ENCODE measurements at places on chromosomes 2 and 18.

DNA sequence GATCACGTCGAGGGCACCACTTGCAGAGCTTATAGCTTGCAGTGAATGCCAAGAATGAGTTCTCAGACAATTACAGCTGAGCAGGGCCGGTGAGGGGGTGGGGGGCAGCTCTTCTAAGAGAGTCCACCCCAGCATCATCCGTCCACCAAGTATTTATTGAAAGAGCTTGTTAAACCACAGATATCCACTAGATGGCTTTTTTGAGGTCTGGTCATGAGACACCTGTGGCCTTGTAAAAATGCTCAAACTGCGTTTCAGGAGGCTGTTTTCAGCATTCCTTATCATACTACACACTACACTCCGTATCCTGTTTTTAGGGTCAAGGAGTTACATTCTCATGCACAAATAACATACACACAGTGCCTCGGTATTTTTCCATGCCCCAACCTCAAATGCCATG is 51.5 kb downstream of the DNAJC10 start:
- no peak for DNase-seq

DNA sequence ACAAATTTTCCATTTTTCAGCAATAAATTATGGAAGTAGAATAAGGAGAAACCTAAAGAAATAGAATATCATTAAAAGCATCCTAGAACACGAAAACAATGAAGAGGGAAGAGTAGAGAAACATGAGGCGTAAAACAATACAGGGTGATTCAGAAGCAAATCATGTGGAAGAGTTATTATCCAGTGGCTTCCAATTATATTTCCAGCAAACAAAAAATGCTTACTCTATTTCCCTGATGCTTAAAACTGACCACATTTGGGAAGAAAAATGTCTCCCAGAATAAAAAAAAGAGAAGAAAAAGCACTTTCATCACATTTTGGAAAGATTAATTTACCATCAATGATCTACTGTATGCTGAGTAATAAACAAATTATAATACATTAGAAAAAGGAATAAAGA is 192.6 kb downstream of the CD226 start:
- no peak for DNase-seq

DNA sequence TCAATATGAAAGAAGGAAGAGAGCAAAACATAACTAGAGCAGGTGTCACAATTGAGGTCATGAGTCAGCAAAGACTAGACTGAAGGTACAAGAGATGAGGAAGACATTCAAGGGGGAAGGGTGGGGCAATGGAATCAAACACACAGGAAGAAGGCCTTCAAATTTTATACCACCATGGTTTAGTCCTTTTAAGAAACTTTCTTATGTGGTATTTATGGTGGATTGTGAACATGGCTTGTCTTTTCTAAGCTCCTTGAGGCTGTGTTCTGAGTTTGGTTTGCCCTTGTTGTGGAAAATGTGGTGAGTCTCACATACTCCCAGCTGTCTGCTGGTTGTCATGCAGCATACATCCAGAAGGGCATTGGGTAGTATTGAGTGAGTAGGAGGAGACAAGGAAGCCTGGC is 62.1 kb downstream of the NABP1 start:
- DNase-seq, result no peak

DNA sequence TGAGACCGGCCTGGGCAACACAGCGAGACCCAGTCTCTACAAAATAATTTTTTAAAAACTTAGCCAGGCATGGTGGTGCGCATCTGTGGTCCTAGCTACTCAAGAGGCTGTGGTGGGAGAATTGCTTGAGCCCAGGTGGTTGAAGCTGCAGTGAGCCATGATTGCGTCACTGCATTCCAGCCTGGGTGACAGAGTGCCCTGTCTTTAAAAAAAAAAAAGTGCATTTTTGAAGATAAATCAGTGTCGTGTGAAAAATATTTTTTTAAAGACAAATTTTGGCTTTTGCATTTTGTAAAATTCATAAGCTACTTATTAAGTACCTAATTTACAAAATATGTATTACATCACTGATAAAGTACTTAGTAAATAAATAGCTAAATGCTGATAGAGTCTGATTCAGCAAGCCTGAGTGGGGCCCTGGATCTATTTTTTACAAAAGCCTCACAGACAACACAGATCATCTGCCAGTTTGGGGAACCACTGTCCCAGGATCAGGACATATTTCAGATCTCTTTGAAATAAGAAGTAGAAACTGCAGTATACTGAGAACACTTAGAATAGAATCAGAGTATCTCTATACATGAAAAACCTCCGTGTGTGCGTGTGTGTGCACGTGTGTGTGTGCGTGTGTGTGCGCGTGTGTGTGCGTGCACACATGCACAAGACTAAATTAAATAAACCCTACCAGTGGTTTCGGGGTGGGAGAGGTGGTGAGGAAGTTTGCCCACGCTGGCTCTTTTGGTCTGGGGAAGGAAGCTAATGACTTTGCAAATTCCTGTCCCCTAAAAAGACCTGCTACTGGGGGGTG is 61.6 kb downstream of the AAK1 start:
- DNase-seq, result no peak

- peak; percentile 39 for DNase-seq
Observed at GRCh38 chr2:230713331-230714135, 891 bp downstream of the CAB39 start.

- DNase-seq, result no peak
Observed at GRCh38 chr2:27255187-27255586, 7.7 kb downstream of the SLC30A3 start.

- no peak for DNase-seq
Observed at GRCh38 chr2:207333599-207334300, 168.0 kb upstream of the KLF7 start.
